PC-3 (cell line): ENCODE measurements at places on chromosomes 11 and 22. TPM values are rescaled to one million over a fixed set of nuclear protein-coding genes. Genes with fewer than 3 reads are reported as not detected.
A peak's percentile ranks its signal among the peaks of the same experiment; 100 is the strongest.

DNA sequence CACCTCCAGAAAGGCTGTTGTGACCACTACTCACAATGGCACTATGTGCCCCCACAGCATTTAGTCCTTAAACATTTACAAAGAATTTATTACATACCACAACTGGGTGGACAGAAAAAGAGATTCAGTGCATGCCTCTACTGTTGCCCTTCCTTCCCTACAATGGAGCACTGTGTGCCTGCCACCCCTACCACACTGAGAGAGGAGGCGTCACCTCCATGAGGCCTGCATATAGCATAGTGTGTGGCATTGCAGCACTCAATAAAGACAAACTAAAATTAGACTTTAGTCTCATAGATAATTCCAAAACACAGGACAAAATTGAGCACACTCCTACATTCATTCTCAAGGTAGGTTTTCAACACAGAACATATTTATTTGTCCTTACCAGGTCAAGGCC lies 25.8 kb downstream of the THAP12 start:
- peaks cover 47% of the 10 kb centered on the region for H3K36me3 ChIP-seq
- DNase-seq: no peak
- no peak overlapping the region for H3K27ac ChIP-seq
- H3K27me3 ChIP-seq: no peaks in the 10 kb centered on the region

DNA sequence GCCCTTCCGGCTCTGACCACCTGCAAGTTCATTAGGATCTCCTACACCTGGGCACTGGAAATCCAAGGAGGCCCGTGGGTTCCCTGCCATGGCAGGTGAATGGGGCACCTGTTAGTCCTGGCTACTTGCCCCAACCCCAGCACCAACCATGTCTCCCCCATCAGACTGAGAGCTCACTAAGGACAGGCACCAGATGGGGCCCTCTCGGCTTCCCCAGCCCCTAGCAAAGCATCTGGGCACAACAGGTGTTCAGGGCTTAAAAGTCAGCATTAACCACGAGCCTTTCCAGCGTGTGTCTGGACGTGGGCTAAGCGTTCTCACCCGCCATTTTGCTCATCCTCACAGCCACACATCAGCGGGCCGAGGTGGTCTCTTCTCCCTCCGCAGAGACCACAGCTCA lies 2.2 kb downstream of the SULT4A1 start:
- H3K4me1 ChIP-seq: no peaks in the 10 kb centered on the region
- DNase-seq: no peak
- H3K27me3 ChIP-seq: peaks cover 37% of the 10 kb centered on the region
- H3K36me3 ChIP-seq: no peaks in the 10 kb centered on the region
- H3K27ac ChIP-seq: no peak overlapping the region
- no peak overlapping the region for H3K4me3 ChIP-seq

The LMO1 gene
- total RNA-seq: 0.15 TPM in 1 of 2 replicates, not detected in the other

DNA sequence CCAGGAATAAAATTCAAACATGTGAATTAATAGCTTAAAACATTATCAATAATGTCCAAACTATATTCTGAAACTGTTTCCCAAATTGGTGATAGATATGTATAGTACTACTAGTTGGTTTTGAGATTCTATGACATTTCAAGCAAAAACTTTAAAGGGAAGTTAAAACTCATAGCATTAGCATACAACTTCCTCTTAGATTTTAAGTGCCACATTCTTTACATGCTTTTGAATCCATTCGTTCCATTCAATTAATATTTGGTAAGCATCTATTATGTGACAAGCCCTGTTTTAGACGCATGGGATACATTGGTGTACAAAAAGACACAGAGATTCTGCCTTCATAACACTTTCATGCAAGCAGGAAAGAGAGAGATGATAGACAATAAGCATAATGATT lies 8.9 kb downstream of the PATL1 start:
- no peak for DNase-seq
- H3K27me3 ChIP-seq: no peaks in the 10 kb centered on the region
- no peak overlapping the region for H3K4me3 ChIP-seq
- H3K36me3 ChIP-seq: peaks cover 78% of the 10 kb centered on the region

DNA sequence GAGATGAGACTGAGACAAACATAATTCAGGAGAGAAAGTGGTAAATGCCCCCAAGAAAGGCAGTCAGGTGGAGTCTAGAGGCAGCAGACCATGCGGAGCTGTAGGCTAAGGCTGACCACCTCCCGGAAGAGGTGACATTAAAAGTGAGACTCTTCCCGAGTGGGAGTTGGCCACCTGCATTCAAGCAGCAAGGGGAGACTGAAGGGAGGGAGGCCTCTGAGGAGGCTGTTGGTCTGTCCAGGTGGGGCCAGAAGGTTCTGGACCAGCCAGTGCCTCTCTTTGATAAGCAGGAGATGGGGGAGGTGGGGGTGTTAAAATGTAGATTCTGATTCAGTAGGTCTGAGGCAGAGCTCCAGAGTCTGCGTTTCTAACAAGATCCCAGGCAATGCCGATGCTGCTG lies 37.5 kb downstream of the CD6 start:
- no peak overlapping the region for H3K4me3 ChIP-seq
- no peaks in the 10 kb centered on the region; the same call in 1 of the 2 replicates for H3K4me1 ChIP-seq
- no peak for DNase-seq
- H3K27ac ChIP-seq: no peak overlapping the region

- no peak overlapping the region for H3K27ac ChIP-seq
- H3K4me3 ChIP-seq: no peak overlapping the region
- no peaks in the 10 kb centered on the region for H3K27me3 ChIP-seq
- peaks cover 15% of the 10 kb centered on the region for H3K4me1 ChIP-seq
- no peaks in the 10 kb centered on the region for H3K36me3 ChIP-seq
Observed at GRCh38 chr11:106193956-106194355, 116.5 kb downstream of the AASDHPPT start.

The C22orf42 gene
- not detected in 2 replicates for total RNA-seq

The OR10A2 gene
- not detected in 2 replicates for total RNA-seq

GRCh38 chr22:36356708-36357624 lies 30.8 kb downstream of the MYH9 start:
- H3K4me3 ChIP-seq: no peak overlapping the region
- H3K36me3 ChIP-seq: peaks cover 17% of the 10 kb centered on the region
- peak; percentile 56 for DNase-seq
- H3K4me1 ChIP-seq: peaks cover 70% of the 10 kb centered on the region
- H3K27me3 ChIP-seq: no peaks in the 10 kb centered on the region
- H3K27ac ChIP-seq: peak overlapping the region; percentile 66

GRCh38 chr22:24938741-24939341 lies 7.7 kb downstream of the LHFPL7 start:
- no peak overlapping the region for H3K4me3 ChIP-seq
- H3K4me1 ChIP-seq: peaks cover 5% of the 10 kb centered on the region; the same call in 1 of the 2 replicates
- H3K27me3 ChIP-seq: no peaks in the 10 kb centered on the region
- H3K27ac ChIP-seq: no peak overlapping the region
- DNase-seq: peak; percentile 72

The KDM4E gene
- total RNA-seq: not detected in 2 replicates

DNA sequence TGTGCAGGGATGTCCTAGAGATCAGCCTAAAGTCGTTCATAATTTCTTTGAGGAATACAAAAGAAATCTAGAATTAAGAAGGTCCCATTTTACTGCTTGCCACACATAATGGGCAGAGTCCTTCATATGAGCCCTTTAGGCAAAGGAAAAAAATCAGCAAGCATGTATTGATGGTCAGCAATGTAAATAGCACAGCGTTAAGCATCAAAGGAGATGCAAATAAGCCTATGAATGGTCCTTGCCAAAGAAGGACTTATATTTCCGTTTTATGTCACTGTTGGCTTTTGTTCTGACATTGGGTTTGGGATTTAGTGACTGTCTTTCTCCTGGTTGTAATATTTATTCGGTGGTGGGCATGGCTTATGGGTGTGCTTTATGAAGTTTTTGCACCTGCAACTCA lies 69.8 kb downstream of the CD44 start:
- no peak overlapping the region for H3K4me3 ChIP-seq
- H3K27me3 ChIP-seq: no peaks in the 10 kb centered on the region
- H3K4me1 ChIP-seq: peaks cover 7% of the 10 kb centered on the region
- peaks cover 49% of the 10 kb centered on the region for H3K36me3 ChIP-seq
- no peak for DNase-seq

The PKP3 gene
- total RNA-seq: 218 and 222 TPM in 2 replicates

The FIBIN gene
- total RNA-seq: not detected in 2 replicates

DNA sequence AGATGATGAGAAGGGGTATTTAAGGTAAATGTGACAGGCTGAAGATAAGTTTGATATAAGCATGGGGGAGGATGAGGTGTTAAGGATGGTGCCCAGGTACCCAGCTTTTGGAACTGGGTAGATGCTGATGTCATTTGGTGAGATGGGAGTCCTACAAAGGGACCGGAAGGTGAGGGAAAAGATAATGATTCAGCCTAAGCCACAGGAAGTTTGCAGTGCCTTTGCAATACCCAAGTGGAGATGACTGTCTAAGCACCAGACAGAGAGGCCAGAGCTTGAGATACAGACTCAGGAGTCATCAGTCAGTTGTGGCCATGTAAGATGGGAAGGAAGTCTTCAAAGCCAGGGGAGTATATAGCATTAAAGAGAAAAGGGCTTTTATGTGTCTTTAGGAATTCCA lies 30.0 kb upstream of the SMCO4 start:
- no peak overlapping the region for H3K4me3 ChIP-seq
- peaks cover 41% of the 10 kb centered on the region for H3K4me1 ChIP-seq
- H3K36me3 ChIP-seq: no peaks in the 10 kb centered on the region

DNA sequence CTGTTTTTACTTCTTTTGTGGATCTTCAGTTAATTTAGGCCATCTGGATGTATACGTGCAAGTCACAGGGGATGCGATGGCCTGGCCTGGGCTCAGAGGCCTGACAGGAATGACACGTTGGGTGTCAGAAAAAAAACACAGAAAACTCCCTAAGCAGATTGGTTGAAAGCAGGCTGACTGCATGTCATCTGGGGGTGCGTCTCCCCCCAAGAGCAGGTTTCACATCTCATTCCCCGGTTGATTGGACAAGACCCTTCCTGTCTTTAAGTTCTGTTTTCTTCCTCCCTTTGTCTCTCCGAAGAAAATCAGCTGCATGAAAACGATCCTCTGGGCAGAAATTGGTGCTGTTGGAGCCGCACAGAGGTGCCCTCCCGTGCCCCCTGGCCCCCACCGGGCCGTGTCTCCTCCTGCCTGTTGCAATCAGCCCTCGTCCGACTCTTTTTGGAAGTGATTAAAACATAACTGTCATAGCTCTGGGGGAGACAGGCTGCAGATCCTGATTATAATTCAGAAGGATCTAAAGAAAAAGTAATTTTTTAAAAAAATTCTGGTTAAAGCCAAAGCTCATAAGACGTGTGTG lies 71.8 kb upstream of the PARVG start:
- H3K4me3 ChIP-seq: no peak overlapping the region
- H3K27ac ChIP-seq: no peak overlapping the region
- no peak for DNase-seq
- H3K27me3 ChIP-seq: no peaks in the 10 kb centered on the region
- no peaks in the 10 kb centered on the region for H3K4me1 ChIP-seq
- H3K36me3 ChIP-seq: no peaks in the 10 kb centered on the region

DNA sequence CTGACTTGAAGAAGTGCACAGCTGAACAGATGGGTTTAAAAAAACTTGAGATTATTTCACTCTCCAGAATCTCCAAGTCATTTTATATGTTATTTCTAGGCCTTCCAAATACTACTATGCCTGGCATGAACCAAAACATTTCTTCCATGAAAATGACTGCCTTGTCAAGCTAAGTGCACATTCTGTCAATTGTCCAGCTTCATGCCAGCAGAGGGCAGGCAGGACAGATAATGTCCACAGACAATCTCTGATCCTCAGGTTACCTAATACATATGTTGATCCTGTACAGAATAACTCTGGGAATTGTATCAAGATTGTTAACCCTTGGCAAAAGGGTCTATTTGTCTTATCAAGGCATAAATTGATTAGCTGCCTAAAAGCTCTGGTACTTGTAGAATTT lies 229.5 kb downstream of the AASDHPPT start:
- DNase-seq: peak; percentile 44
- no peak overlapping the region for H3K27ac ChIP-seq
- H3K4me3 ChIP-seq: no peak overlapping the region
- no peaks in the 10 kb centered on the region for H3K36me3 ChIP-seq

The FAM181B gene
- total RNA-seq: 0.23 TPM in 1 of 2 replicates, not detected in the other

- H3K27ac ChIP-seq: no peak overlapping the region
- H3K36me3 ChIP-seq: no peaks in the 10 kb centered on the region
- H3K4me1 ChIP-seq: peaks cover 4% of the 10 kb centered on the region; the same call in 1 of the 2 replicates
Observed at GRCh38 chr22:39545386-39546365, 13.1 kb upstream of the RPS19BP1 start.

DNA sequence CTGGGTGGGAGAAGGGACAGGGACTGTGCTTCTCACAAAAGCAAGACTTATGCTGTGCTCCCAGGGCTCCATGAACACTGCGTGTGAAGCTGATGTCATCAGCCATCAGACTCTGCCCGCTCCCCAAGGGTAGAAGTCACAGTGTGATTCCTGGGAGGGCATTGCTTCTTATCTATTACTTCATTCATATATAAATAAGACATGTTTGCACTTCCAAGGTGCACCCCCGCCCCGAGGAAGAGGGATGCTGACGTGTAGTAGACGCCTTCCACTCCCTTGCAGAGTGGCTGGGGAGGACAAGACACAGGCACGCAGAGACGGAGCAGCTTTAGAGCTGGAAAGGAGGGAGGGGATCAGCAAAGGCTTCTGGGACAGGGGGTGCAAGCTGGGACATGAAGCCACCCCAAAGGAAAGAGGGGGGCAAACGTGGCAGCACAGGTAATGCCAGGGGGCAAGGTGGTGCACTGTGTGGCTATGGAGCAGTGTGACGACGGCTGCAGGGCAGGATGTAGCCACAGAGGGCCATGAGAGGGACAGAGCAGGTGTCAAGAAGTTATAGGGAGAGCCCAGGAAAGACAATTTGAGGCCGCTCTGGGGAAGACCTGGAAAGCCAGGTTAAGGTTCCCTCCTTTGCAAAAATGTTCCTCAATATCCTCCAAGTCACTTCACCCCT lies 558.5 kb downstream of the MN1 start:
- H3K36me3 ChIP-seq: no peaks in the 10 kb centered on the region
- no peak overlapping the region for H3K4me3 ChIP-seq
- no peaks in the 10 kb centered on the region for H3K4me1 ChIP-seq

- H3K27ac ChIP-seq: no peak overlapping the region
- H3K4me1 ChIP-seq: peaks cover 15% of the 10 kb centered on the region
- DNase-seq: no peak
Observed at GRCh38 chr11:31783252-31783651, 27.9 kb downstream of the PAX6 start.

DNA sequence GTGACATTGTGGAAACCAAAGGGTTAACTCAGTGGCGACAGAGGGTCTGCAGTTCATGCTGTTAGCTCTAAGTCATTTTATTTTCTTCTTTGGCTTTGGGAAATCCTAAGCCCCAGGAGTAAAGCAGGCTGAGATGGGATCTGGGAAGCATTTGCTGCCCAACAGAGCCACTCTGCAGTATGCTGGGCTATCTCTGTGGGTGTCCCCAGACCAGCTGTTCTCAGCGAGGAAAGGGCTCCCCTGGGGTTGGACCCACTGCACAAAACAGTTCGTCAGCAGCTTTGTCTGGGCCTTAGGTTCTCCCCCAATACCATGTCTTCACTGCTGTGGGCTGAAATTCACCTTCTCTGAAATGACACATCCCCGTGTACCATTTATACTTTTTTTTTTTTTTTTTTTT lies 34.0 kb downstream of the KREMEN1 start:
- no peaks in the 10 kb centered on the region for H3K36me3 ChIP-seq
- H3K27ac ChIP-seq: no peak overlapping the region
- DNase-seq: no peak
- H3K27me3 ChIP-seq: no peaks in the 10 kb centered on the region
- 0 out of 2 replicates have a peak, but pooled peaks cover 8% of the 10 kb centered on the region for H3K4me1 ChIP-seq
